Stimulated activated CD4-positive, alpha-beta T cell treated with anti-CD3 and anti-CD28 coated beads, Interleukin-15, amount 100 ng/mL, for 48 hours (primary cell): ENCODE measurements at places on chromosomes 5 and 9.

DNA sequence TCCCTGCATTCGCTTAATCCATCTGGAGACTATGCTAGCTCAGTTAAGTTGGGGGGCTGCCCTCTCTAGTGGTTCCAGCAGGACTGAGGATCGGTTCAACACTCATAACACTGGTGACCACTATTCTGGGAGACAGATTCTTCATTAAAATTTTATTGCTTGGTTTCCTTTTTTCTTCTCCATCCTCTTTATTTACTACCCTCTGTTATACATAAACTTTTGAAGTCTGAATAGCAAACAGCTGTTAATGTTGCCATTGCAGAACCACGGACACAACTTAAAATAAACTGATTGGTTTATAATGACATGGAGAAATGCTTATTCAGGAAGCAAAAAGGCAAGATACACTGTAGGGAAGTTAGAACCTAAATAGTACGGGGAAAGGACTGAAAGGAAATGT is 22.1 kb downstream of the IQGAP2 start:
- no peak for DNase-seq

- DNase-seq, result no peak
Observed at GRCh38 chr9:13032585-13032984, 246.9 kb downstream of the MPDZ start.

DNA sequence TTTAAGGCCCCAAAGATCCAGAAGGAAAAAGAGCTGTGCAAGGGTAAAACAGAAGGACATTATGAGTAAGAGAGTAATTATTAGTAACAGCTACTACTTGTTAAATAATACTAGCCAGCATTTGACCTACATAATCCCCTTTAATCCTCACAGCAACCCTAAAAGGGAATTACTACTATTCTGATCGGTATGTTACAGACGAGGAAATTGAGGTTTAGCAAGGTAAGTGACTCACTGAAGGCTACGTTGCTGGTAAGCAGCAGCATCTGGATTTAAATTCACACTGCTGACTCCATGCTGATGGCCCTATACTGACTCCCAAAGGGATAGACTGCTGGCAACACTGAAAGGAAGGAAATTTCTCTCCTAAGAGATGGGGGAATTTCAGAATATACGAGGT is 3.7 kb upstream of the FSD1L start:
- DNase-seq, result no peak

GRCh38 chr9:112881331-112881730 is 9.3 kb downstream of the SLC46A2 start:
- no peak for DNase-seq

DNA sequence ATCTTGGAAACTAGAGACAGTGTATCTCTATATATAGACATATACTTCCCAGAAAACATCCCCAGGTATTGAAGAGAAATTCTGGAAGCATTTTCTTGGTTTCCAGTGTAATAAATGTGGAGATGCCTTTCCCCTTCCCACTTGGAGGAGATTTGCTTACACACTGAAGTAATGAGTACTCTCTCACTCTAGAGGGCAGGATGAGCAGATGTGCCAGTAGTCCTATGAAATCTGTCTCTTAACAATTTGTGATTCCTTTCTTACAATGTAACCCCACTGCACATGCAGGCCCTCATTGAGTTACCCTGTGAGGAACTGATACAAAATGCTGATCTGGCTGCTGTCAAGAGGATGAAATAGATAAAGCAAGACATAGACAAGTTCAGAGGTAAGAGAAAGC is 567.2 kb downstream of the SLCO4C1 start:
- DNase-seq, result no peak
